Activated CD8-positive, alpha-beta memory T cell treated with anti-CD3 and anti-CD28 coated beads for 1 hour (primary cell): ENCODE measurements at places on chromosomes 12 and 14.

- no peak for DNase-seq
Observed at GRCh38 chr12:97837401-97837800, 374.8 kb downstream of the RMST start.

DNA sequence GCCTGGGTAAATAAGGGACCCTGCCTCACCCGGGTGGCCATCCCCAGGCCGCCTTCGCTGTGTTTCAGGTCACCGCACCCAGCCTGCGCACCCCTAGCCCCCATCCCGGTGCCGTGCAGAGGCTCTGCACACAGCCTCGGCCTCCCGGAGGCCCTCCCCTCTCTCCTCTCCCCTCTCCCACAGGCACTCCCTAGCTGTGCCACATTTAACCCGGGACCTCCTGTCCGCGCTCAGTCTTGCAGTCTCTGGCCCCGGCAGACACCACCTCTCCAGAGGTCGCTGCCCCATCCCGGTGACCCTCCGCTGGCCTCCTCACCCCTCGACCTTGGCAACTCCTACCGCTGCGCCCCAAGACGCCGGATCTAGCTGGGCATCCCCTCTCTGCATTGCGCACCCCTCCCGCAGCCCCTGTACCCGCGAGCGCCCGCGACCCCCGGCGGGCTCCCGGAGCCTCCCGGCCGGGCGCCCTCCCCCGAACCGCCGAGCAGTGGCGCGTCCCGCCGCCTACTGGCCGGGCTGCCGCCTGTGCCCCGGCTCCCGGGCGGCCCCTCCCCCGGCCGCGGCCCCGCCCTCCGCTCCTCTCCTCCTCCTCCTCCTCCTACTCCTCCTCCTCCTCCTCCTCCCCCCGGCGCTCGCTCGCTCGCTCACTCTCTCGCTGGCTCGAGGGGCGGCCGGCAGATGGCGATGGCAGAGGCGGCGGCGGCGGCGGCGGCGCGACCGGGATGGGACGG is 120.7 kb downstream of the AACS start:
- no peak for DNase-seq

GRCh38 chr12:132069336-132069985 is 74.7 kb downstream of the DDX51 start:
- no peak for DNase-seq

DNA sequence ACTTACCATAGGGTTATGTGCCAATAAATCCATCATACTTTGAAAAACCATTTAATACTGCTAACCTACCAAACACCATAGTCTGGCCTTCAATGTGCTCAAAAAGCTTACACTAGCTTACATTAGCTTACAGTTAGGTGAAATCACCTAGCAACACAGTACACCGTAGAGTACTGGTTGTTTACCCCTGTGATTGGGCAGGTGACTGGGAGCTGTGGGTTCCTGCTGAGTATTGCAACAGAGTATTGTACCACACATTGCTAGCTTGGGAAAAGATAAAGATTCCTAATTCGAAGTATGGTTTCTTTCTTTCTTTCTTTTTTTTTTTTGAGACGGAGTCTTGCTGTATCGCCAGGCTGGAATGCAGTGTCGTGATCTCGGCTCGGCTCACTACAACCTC is 5.6 kb downstream of the ATP5MC2 start:
- DNase-seq = no peak

DNA sequence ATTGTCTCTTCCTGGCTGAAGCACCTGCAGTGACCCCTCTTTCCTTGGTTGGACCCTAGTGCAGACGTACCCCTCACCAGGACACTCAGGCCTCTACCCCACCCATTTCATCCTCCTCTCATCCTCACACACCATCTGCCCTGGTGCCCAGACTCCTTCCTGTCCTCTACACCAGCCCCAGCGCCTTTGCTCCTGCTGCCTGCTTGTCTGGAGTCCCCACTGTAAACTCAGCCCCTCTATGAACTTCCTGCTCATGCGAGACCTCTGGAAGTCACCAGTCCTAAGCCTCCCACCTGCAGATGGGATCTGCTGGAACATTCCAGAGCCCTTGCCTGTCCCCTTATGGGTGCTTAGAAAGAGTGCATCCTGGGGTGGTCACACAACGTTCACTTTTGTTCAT is 242.5 kb downstream of the ADGRD1 start:
- no peak for DNase-seq

DNA sequence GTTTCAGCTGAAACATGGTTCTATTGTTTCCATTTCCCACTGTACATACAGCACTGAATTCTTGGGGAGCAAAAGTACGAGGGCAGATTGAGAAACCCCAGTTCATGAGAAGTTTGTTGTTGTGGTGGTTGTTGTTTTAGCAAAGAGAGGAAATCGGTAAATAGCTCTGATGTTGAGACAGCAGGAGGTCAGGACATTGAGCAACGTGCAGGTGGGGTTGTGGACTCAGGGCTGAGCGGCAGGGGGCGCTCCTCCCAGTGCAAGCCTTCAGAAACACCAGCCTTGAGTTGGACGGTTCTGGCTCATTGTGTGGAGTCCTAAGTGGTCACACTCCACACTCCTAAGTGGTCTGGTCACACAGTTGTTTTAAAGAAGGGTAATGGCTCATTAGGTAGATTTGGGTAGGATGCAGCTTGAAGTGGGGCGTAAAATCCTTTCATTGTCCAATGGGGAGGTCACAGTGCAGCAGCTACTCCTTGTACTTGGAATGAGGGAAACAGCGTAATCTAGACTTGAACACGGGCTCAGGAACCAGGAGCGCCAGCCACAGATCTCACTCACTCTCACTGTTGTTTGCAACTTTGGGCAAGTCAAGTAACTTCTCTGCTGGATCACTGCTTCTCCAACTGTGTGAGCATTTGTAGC is 14.5 kb upstream of the PWP1 start:
- DNase-seq = no peak

DNA sequence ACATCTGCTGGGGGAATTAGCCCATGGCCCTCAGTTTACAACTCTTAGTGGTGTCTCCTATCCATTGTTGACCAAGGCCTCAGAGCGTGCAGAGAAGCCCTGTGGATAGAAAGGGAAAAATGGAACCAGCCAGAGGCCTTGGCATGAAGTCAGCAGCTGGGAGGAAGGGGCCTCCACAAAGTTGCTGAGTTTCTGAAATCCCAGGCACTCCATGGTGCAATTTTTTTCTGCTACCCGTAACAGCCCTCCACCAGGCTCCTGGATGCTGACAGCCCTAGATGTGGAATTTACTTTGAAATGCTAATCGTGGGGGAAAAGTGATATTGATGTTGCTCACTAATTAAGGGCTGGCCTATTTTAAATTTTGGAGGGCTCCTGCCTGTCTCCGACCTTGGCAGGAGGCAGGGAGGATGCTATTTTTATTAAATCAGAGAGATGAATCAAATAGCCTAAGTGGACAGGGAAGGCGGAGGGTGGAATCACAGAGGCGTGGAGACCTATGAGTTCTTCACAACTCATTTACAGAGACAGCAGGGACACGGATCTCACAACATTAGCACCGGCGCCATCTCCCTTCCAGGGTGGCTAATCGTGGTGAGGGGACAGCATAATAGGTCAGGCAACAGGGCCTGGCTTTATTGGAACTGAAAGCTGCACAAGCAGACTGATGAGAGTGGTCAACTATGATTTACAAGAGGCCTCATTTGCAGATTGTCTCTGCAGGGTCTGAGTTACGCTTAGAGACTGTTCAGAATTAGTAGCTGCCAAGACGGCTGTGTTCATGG is 99.8 kb upstream of the WSCD2 start:
- no peak for DNase-seq

DNA sequence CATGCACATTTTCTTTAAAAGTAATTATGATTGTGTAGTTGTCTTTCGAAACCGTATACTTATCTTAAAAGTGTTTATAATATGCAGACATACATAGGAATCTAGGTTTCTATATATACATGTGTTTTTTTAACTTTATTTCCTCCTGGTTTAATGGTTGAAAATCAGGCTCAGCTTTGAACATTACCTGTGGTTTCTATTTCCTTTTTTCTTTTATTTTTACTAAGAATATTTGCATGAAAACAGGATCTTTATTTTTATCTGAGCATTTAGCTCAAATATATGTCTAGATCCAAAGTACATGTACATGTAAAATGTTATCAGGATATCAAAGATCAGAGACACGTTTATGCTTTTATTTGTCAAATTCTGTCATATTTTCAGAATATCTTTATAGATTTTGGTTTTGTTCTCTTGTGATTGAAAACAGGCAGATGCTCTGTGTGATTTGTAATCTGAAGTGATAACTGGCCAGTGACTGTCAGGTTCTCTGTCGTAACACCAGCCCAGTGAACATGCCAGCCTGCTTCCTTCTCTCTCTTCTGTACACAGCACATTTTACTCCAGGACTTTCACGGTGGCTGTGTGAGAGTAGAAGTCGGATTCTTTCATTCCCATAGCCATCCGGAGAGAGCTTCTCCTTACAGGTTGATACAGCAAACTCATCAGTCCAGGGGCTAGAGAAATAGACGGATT is 13.7 kb downstream of the TCTN1 start:
- DNase-seq = no peak

- DNase-seq = no peak
Observed at GRCh38 chr12:117209626-117210025, 19.4 kb upstream of the FBXO21 start.

- DNase-seq = no peak
Observed at GRCh38 chr14:69263364-69263763, 3.4 kb downstream of the GALNT16 start.

- DNase-seq = no peak
Observed at GRCh38 chr12:121908702-121909101, 9.7 kb upstream of the CFAP251 start.

DNA sequence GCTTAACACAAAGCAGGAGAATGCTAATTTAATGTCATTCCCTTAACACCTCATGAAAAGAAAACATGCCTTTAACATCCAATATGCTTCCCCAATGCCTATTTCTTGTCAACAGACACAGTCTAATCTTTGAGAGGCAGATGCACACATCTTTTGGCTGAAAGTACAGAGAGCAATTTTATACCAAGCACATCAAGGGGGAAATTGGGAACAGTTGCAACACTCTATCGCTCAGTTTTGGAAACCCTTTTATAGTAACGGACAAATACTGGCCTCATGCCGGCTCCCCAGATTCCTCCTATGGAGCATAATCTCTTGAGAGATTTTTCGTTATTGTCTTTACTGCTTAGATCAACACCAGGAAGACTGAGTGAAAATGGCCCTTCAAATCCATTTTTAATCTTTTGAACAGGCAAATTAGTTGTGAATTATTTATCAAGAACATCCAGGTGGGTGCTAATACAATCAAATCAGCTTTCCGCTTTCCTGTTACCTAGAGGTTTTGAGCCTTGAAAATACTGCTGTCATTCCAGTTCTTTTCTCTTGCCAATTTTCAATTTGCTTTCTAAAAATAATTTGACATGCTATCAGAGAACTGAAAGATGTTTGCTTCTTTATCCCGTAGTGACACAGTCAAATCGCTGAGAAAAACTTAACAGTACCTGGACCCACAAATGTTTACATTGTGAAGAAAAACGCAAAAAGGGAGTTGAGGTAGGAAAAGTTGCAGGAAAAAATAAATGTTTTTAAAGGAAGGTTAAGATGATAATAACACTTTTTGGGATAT is 60.7 kb upstream of the CAND1 start:
- DNase-seq = no peak

- DNase-seq = no peak
Observed at GRCh38 chr12:5030066-5030465, 13.6 kb upstream of the KCNA5 start.

DNA sequence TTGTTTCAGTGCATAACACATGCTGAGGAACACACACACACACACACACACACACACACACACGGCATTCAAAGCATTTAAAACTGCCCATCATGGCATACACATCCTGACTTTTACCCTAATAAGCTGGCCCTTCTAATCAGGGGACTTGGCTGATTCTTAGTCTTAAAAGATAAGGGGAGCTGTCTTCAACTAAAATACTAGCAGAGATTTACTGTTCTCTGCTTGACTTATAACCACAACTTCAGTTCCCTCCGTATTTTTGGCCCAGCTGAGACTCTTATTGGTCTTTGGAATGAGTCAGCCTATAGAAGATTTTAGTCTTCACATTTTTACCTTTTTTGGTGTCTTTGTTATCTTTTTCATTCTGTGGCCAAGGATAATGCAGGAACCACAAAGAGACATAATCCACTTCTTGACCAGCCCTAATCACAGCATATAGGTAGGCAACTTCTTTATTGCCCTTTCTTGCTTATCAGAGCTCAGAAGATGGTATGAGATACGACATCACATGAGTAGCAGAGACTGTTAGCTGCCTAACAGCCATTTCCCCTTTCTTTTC is 25.1 kb upstream of the SLC8A3 start:
- no peak for DNase-seq

DNA sequence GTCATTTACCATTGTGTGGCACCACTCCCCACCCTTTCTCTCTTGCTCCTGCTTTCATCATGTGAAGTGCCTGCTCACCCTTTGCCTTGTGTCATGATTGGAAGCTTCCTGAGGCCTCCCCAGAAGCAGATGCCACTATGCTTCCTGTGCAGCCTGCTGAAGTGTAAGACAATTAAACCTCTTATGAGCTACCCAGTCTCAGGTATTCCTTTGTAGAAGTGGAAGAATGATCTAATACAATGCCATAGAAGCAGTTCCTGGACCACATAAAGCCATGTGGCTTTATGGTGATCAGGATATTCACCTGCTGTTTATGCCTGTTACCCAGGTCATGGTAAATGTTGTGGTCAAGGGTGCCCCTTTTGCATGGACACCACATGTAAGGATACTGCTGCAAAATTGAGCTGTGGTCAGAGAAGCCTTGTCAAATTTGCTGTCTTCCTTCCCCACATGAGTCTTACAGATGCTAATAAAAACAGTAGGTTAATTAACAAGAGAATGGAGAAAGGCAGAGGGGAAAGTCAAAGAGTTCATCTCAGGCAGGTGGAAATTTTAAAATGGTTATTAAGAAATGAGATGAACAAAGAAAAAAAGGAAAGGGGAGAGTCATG is 112.8 kb upstream of the IFNG-AS1 start:
- no peak for DNase-seq

DNA sequence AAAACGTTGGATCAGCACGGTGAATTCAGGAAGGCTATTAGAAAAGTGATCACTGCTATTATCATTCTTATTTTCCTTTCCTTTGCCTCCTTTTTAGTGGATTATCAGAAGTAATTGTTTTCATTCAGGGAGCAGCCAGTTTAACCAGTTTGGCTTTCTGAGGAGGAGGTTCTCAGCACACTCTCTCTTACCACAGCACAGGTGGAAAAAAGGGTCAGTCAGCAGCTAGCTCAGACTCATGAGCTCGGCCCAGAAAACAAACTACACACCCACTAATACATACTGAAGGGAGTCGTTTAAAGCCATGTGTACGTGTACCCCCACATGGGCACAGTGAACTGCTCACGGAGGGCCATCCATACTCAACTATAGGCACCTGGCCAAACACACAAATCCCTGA is 23.2 kb upstream of the MAGOHB start:
- DNase-seq = no peak

DNA sequence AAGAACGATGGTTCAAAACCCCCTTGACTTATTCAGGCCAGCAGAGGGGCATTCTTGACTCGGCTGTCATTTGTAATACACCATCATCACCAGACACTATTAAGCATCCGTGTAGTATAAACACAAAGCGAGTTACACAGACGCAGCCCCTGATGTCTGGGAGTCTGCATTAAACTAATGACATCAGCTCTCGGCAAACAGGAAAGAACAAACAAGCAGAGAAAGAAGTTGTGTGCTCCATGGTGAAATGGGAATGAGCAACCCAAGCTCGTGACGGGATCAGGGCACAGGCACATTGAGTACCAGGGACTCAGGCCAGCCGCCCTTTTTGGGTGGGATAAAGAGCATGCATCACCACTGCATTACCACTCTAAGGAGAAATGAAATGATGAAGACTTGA is 460.1 kb downstream of the MED13L start:
- no peak for DNase-seq

- no peak for DNase-seq
Observed at GRCh38 chr12:24111616-24112015, 162.1 kb upstream of the SOX5 start.
